ENCODE measurements at places on chromosomes 16 and 17.

- peak; percentile 77 for DNase-seq
Observed at GRCh38 chr17:47323382-47324223, at the start of gene EFCAB13. Gene EFCAB13, plus strand, starts transcription at chr17:47323955. Its CDS starts 4,399 bp downstream, at chr17:47328354.

DNA sequence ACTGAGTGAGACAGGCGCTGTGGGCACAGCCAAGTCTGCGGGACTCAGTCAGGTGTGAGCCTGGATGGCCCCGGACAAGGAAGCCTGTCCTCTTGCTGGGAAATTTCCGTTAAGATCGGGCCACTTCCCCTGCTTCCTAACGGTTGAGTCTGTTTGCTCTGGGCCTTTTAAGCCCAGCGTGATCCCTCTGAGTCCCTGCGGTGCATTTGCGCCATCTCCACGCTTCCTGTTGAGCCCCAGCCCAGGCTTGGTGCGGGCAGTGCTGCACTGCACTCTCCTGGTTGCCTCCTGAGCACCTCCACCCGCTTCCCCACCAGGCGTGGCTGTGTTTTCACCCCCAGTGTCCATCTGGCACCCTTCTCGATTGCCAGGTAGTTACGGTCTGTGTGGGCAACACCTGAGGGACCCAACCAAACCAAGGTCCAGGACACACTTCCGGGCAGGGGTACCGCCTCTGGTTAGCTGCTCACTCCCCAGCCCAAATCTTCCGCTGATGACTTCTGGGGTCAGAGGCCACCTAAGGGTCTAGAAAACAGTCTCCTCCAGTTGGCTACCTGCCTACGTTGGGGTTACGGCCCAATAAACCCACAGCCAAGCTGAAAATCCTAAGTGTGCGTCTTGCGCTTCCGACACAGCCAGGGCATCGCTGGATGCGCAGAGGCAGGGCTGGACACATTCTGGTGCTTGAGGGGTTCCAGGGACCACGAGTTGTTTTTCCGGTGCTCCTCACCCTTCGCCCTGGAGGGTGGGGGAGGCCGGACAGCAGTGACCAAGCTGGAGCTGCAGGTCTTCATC lies 1.4 kb upstream of the SLC25A10 start:
- peak; percentile 33 for DNase-seq

- no peak for DNase-seq
Observed at GRCh38 chr17:72954579-72954978, 137.9 kb downstream of the SLC39A11 start.

GRCh38 chr16:3015865-3016521 lies 2.0 kb downstream of the CLDN6 start:
- no peak for DNase-seq

DNA sequence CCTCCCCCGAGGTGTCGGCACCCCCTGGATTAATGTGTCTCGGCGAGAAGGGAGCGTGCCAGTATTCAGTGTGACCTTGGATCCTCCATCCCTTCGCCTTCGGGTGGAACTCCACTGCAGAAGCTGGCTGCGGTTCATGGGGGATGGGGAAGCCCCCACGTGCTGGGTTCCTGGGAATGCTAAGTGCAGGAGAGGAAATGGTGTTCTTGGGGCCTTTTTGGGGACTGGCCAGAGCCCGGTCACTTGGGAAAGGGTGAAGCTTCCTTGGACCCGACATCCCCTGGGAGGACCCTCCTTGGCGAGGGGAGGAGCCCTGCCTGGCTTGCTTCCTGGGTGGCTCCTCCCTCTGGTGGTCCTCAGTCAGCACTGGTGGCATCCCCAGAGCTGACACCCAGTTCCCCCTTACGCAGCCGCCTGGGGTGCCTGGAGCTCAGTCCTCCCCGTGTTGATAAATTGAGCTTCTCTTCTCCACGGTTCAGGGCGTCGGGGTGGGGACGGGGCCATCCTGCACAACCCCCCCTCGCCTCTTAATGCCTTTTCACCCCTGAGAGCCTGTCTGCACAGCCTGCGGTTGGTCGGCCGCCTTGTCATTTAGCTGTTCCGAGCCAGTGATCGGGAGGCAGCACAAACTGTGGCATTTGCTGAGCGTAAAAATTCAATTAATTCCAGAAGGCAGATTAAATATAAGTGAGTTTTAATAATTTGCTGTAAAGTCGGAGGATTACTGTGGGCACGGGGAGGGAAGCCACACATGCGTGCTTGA lies 30.7 kb upstream of the GSE1 start:
- DNase-seq = no peak

DNA sequence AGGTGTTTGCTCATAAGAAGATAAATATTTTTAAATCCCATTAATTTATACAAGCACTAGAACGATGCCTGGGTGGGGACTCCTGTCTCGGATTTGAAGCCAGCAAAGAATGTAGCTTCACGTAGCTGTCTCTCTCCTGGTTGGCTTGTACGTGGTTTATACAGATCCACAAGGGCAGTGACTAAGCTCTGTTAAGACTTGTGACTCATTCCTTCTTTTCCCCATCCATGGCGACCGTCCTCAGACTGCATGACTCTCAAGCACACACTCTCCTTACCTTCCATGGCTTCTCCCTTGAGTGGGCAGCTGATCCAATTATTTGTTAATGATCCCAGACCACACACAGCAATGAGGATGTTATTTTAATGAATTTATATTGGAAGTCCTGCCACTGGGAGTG lies 679.7 kb upstream of the SOX9 start:
- no peak for DNase-seq

DNA sequence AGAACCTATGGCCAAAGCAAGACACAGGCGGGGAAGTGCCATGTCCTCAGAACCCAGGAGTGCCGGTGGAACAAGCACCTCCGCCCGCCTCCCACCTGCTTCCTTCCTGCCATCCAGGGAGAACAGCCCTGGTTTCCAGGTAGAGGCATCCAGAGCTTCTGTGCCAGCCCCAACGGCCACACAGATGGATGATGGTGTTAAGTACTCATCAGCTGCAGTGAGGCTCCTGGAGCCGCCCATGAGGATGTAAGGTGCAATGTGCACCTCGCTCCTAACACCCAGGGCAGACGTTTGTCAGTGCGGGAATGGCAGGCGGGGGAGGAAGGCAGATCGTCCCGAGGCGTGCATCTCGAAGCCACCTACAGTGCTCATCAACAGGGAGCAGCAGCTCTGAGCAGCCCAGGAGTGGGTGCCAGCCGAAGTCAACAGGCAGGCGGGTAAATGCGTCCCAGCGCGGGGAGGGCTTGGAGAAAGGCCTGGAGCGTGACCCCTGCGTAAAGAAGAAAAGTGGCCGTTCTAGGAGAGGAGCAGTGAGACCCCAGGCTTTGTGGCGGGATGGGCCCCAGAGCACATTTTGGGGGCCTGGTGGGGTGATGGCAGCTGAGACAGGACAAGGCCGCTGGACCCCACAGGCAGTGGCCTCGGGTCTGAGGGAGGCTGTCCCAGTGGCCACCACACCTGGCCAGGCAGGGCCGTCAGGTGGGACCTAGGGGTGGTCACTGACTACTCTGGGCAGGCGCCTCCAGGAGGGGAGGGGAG lies 46.1 kb upstream of the ACSF3 start:
- no peak for DNase-seq

- DNase-seq = no peak
Observed at GRCh38 chr16:1137604-1138003, 15.3 kb upstream of the CACNA1H start.

GRCh38 chr16:3148256-3149192 lies 13.7 kb downstream of the ZNF213 start:
- DNase-seq = no peak

GRCh38 chr17:32357615-32358014 lies 7.7 kb downstream of the ZNF207 start:
- no peak for DNase-seq

GRCh38 chr16:76970087-76970744 lies 220.8 kb upstream of the MON1B start:
- DNase-seq = no peak

GRCh38 chr16:51473091-51473490 lies 322.0 kb upstream of the SALL1 start:
- no peak for DNase-seq

DNA sequence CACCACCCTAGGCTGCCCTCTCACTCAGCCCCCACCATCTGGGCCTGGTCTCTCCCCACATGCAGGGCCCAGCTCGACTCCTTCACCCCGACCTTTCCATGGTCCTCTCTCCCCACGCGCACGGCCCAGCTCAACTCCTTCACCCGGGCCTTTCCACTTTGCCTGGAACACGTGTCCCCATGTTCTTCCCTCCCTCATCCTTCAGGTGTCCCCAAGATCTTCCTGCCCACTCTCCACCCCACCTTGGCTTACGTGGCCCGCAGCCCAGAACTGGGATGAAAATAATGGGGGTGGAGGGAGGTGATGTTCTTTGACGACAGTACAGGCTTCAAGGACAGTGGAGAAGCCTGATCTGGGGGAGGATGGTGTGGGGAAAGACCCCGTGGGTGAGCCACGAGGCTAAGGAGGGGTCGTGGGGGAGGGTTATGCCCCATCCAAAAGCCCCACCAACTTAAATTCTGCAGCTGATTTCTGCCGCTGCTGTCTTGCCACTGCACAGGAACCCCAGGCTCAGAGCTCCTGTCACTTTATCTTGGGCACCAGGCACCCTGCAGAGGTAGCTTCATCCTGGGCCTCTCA lies 9.9 kb upstream of the MEAK7 start:
- DNase-seq = no peak

DNA sequence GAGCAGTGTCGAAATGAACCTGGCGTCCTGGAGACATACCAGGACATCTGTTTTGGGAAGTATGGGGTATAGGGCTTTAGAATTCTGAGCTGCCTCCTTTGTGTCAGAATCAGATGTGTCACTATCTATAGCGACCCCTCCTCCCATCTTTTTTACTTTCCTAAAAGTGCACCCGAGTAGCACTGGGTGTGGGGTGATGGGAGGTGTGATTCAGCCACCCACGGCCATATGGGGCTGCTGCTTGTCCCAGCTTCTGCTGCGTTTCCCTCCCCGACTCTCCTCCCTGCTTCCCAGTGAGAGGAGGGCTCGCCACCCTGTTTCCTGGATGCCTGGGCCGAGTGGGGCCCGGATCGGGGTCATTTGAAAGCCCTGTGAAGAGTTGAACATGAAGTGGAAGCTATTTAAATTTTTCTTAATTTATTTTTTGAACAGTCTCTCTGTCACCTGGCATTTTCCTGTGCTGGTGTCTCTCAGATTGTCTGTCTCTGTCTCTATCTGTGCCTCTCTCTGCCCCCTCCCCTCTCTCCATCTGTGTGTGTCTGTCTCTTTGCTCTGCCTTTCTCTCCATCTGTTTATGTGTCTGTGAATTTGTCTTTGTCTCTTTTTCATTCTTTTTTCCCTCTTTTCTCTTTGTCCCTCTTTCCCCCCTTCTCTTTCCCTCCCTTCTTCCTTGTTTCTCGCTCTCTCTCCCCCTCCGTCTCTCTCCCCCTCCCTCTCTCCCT lies 638.8 kb upstream of the EEF2KMT start:
- DNase-seq = no peak

DNA sequence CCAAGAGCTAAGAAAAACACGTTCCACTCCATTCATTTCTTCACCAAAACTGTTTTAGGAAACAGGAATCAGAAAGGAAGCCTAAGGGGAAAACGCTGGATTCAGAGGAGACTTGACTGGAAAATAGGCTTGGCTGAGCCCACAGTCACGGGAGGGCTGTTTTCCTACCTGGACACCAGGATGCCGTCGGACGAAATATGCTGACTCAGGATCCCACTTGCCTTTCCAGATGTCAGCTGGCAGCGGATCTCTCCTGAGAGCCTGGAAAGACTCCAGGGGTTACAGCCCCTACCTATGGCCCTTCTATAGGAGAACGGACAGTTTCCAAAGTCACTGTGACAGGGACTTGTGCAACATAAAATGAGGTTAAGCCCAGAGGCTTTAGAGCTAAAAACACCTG lies 245.1 kb downstream of the C16orf95 start:
- no peak for DNase-seq

GRCh38 chr17:72192800-72193192 lies 72.0 kb downstream of the SOX9 start:
- DNase-seq = no peak

DNA sequence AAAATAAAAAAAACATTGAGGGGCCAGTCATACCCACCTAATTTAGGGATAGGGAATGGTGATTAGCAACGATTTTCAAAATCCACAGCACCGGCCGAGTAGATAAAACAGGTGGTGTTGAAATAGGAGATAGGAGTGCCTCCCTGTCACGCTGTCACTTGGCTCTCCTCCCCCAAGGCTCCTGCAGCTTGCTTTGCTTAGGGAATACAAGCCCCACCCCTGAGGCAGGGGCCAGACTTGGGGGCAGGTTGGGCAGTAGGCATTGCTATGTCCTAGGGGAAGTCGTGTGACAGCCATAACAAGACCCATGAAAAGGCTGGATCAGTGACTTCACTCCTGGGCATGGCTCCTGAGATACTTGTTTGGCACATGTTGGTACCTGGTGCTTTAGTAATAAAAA lies 25.8 kb downstream of the POLR2A start:
- no peak for DNase-seq

GRCh38 chr16:72807245-72807644 lies 240.7 kb downstream of the ZFHX3 start:
- DNase-seq = no peak

DNA sequence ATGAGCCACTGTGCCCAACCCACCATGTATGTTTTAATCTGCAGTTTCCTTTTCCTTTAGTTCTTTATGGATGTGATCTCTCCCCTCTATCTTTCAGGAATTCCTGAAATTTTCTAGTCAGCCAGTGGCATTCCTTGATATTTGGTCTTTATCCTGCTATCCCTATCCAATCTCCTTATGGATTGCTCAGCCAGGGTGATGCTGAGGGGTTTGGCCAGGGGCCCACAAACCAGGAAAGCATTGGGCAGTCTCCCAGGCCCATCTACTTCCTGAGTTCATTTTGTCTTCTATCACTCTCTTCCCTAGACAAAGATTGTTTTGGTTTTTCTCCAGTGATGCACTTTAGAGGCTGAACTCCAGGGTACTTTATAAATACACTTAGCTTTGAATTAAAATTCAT lies 115.9 kb downstream of the KATNIP start:
- DNase-seq = no peak

DNA sequence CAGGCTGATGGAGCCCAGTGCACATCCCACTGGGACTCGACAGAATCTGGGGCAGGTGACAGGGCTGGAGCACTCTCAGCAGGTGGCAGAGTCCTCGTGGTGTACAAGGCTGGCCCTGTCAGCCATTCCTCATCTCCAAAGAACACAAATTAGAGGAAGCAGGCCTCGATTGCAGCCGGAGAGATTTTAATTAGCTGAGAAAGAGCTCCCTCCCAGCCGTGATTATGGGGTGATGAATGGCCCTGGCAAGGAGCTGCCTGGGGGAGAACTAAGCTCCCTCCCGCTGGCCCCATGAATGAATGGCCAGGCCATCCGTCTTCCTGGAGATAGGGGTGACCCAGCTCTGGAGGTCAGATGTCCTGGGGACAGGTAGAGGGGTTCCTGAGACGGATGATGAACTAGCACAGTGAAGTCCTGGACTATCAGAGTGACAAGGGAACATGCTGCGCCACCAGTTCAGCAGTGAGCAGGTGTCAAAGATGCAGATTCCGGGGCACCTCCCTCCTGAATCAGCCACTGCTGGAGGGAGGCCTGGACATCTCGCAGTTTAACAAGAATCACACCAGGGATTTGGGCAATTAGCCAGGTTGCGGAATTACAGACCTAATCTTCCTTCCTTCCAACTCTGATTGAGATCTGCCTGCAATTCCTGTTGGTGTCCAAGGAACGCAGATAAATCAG lies 35.5 kb downstream of the PIMREG start:
- DNase-seq = no peak

GRCh38 chr17:78736526-78737079 lies 45.5 kb downstream of the CYTH1 start:
- DNase-seq = peak; percentile 80
